ENCODE measurements at places on chromosomes 7 and 10.

- DNase-seq: no peak
These were observed 66.0 kb upstream of the VIPR2 start for GRCh38 chr7:159210581-159211235.

DNA sequence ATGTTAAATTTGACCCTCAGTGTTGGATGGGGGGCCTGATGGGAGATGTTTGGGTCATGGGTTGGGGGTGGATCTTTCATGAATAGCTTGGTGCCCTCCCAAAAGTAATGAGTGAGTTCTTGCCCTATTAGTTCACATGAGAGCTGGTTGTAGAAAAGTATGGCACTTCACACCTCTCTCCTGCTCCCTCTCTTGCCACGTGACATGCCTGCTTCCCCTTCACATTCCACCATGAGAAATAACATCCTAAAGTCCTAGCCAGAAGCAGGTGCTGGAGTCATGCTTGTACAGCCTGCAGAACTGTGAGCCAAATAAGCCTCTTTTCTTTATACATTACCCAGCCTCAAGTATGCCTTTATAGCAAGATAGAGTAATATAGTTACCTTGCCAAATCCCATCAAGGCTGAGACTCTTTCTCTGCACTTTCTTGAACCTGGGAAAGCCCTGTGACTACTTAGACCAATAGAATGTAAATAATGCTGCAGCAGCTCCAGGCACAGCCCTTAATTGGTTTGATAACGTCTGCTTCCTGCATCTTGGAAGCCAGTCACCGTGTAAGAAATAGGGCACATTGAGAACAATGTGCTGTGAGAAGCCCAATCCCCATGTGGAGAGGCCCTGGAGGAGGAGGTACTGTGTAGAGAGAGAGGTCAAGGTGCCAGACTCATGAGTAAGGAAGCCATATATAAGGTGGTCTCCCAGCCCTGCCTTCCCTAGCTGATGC lies 88.0 kb upstream of the NAMPT start:
- no peak for DNase-seq

- DNase-seq: no peak
These were observed 9.3 kb upstream of the EN2 start for GRCh38 chr7:155448632-155449007.

DNA sequence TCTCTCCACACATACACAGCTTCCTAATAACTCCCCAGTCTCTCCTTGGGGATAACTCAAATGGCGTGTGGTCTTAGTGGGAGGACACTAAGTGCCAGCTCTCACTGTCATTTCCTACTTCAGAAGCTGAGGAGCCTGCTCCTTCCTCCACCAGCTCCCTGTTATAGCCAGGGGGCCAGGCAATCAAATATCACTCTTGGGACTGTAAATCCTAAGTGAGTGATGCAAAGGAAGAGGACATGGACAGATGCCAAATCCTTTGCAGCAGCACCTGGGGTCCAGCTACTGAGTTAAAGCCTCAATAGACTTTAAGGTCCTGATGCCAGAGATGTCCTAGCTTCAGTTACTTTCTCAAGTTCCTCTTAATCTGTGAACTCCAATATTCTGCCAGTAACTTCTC lies 34.1 kb downstream of the SEM1 start:
- DNase-seq: no peak

DNA sequence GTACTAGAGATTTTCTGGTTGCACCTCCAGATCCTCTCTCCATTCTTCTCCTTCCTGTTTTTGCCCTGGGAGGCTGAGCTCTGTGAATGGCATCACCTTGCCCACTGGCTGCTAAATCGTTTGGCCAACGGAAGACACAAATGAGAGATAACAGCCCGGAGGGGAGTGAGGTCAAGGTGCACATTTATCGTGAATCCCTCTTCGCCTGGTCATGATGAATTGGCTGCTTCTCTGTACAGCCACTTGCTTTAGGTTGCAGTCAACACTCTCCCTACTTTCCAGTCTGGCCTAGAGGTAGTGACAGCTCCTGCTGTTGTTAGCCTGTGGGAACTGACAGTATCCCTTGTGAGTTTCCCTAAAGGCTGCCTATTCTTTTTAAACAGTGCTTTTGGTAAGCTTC lies 85.4 kb upstream of the CHCHD3 start:
- no peak for DNase-seq

DNA sequence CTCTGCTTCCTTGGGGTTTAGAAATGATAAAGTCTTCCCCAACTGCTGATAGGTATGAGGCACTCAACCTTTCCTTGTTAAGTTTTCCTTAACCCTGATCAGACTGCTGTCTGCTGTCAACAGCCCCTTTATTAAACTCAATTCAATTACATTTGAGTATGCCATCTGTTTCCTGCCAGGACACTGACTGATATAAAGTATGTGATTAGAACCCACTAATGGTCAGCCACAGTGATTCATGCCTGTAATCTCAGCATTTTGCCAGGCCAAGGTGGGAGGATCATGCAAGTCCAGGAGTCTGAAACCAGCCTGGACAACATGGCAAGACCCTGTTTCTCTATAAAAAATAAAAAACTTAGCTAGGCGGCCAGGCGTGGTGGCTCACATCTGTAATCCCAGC lies 18.1 kb downstream of the BAZ1B start:
- DNase-seq: no peak

- DNase-seq: no peak
These were observed 604.5 kb downstream of the INHBA start for GRCh38 chr7:41098402-41098801.

- no peak for DNase-seq
These were observed 24.9 kb downstream of the RCC1L start for GRCh38 chr7:75048435-75049379.

DNA sequence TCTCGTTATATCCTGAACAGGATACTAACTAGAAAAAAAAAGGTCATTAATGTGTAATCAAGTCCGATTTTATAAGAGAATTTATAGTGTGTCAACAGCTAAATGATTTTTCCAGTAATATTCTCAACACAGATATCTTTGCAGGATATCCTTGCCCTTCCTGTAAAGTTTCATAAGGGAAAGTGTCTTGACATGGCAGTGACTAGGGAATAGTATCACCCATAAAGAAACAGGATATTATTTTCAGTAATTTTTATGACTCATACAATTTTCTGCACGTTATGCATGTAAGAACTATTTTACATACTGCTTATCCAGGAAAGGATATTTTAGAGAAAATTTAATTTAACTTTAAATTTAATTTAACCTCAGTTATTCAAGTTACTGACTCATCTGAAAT lies 19.5 kb upstream of the PNLIP start:
- no peak for DNase-seq

GRCh38 chr10:28300027-28300426 lies 2.8 kb downstream of the MPP7 start:
- DNase-seq: no peak

- DNase-seq: no peak
These were observed 12.7 kb downstream of the IKZF1 start for GRCh38 chr7:50317221-50317678.

DNA sequence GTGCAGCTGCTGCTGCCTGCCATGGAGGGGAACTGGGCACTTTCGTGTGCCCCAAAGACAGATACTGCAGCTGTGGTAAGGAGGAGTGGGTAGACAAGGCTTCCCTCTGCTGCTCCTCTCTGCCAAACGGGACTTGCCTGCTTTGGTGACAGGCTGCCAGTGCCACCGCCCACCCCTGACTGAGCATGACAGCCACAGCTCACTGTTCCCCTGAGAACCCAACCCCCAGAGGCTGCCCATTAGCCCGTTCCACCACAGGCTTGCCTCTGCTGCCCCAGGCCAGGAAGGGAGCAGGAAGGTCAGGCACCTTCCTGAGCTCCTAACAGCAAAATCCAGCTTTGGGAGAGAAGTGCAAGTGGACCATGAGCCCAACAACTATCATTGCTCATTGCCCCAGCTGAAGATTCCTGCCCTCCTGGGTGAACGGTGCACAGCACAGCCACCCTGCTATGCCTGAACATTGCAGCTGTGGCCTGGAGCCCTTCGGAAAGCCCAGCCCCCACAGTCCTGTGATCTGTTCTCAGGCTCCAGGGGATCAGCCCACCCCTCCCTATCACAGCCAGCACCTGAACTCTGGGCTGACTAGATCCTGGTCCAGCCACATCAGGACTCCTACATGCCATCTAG lies 58.7 kb upstream of the ANTXRL start:
- no peak for DNase-seq

DNA sequence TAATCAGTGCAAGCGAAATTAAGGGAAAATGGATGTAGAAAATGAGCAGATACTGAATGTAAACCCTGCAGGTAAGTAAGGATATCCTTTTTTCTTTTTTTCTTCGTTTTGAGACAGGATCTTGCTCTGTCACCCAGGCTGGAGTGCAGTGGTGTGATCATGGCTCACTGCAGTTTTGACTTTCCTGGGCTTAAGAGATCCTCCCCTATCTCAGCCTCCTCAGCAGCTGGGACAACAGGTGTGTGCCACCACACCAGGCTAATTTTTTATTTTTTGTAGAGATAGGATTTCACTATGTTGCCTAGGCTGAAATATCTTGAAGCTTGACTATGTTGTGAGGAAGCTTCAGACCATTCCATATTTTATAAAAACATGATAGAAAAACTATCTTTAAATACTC lies 4.3 kb downstream of the PDCD4 start:
- DNase-seq: no peak

DNA sequence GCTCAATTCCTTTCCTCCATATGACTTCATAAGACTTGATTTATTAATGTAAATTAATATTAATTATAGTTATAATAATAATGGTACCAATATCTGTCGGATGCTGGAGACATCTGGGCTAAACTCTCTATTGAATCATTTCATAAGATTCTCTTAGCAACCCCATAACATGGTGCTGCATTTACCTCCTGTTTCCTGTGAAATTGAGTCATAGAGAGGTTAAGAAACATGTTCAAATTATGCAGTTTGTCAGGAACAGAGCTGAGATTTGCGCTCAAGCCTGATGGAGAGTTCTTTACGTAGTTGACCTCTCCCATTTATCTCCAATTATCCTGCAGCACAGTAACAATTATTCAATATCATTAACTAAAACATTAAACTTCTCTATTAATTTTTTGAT lies 621.8 kb upstream of the FZD8 start:
- no peak for DNase-seq

DNA sequence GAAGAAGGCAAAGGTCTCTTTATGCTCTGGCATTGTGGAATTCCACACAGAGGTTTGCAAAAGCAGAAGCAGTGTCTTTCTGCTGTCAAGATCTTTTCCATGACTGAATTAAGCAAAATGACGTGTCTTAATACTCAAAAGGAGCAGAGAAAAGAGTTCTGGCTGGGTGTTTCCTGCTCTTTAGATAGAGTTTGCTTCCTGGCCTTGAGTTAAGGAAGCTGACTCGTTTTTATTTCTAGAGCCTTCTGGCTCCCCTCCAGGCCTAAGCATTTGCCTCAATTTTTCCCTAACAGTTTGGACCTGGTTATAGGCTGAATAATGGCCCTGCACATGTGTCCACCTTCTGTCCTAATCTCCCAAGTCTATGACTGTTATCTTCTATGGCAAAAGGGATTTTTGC lies 21.6 kb downstream of the TAS2R41 start:
- DNase-seq: no peak

DNA sequence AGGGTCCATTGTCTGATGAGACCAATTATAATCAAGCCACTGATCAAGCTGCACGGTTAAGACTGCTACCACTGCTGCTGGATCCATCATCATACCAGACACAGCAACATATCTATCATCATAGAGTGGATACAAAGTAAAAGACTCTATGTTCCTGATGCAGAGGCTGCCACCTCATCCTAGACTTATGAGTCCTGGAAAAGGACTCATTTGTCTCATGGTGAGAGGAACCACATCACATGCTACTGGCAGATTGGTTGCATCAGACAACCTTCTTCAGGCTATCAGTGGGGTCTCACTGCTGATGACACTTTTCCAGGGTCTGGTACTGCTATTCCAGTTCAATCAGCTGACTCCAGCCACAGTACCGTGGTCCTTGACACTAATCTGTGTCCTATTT lies 79.0 kb downstream of the ABI1 start:
- no peak for DNase-seq

DNA sequence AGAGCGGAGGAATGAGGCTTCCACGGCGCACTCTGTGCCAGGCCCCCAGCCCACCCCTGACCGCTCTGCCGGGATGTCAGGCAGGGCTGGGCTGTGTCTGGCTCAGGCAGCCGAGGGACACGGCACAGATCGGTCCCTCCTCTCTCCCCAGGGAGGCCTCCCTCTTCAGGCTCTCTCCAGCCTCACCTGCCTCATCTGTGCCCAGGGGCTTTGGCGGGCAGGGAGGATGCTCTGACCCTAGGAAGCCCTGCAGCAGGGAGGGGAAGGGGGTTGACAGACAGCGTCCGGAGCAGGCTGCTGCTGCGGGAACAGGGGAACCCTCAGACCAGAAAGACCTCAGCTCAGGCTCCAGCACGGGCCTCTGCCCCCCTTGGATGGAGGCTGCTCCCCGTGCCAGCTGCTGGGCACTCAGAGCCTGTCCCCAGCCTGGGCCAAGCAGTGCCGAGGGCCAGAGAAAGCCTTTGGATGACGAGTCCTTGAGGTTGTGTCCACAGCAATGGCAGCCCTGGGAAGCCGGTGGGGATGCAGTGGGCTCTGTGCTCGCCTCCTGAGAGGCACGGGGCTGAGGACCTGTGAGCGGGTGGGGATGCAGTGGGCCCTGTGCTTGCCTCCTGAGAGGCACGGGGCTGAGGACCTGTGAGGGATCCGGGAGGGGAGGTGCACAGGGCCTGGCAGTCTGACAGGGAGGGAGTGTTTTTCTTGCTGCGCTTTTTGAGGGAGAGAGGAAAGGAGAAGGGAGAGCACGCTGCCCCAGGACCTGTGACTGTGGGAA lies 66.9 kb downstream of the FOXL3 start:
- no peak for DNase-seq

DNA sequence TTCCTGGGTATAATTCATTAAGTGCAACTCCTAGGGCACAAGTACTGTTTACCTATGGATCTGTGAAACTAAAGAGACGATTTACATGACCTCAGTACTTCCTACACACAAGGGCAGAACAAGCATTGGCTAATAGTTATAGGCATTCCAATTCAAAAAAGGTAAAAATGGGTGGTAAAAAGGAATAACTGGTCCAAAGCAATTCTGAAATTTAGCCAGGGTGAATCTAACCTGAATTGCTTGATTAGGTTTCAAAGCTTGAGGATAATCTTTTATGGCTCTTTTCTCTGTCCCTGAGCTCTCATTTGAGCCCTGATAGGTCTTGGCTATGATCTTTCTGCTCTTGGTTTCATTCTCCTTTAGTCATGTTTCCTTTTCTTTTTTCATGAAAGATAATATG lies 52.3 kb upstream of the CALCR start:
- DNase-seq: no peak

Measured in trophoblast cell (in vitro differentiated cells and primary cell).